ENCODE measurements at places on chromosomes 2 and 18. TPM values are rescaled to one million over a fixed set of nuclear protein-coding genes. Genes with fewer than 3 reads are reported as not detected.

DNA sequence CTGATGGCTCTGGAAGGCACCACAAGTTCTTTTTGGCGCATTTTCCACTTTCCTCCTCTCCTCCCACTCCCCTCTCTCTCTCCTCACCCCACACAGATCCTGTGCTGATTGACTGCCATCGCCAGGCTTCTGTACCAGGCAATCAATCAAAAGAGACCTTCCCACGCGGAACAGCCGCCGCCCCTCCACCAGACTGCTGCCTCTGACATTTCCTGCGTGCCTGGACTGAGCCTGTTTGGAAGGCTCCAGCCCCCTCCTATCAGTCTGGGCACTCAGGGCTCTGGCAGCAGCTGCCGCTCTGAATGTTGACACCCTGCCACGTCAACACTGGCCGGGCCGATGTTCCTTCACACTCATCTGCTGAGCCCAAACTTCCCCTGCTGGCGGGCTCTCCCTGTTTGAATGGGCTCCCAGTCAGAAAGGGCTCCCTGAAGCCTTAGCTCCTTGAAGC, 467.7 kb downstream of the EPHA4 start:
- DNase-seq: peak; percentile 57

DNA sequence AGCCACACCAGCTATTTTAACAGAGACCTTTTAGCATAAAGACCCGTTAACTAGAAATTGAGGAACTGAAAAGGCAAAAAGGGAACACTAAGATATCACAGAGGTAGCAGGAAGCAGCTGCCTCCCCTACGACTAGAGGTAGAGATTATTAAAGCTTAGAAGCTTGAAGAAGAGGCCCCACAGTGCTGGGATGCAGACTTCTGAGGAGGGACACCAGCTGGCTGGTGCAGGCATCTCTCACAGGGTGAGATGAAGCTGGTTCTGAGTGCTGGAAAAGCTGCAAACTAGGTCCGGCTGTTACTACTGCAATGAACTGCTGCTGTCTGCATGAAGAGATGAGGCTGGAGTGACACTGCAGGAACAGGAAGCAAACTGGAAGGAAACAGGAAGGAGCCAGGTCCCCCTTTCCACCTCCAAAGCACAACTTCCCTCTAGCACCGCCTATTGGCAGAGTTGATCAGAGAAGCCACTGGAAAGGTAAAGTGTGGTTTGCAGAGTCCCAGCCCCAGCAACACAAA, 61.2 kb upstream of the MRPS9 start:
- no peak for DNase-seq

The TTLL4 gene
- 39.1 TPM for total RNA-seq

The NR4A2 gene
- 6.6 TPM for total RNA-seq

The ABCB11 gene
- total RNA-seq: 0.18 TPM

- no peak for DNase-seq
Observed at GRCh38 chr2:226888971-226889370, 53.1 kb downstream of the RHBDD1 start.

The TMEM200C gene
- 0.60 TPM for total RNA-seq

- no peak for DNase-seq
Observed at GRCh38 chr2:179954026-179954425, 53.1 kb downstream of the CWC22 start.

DNA sequence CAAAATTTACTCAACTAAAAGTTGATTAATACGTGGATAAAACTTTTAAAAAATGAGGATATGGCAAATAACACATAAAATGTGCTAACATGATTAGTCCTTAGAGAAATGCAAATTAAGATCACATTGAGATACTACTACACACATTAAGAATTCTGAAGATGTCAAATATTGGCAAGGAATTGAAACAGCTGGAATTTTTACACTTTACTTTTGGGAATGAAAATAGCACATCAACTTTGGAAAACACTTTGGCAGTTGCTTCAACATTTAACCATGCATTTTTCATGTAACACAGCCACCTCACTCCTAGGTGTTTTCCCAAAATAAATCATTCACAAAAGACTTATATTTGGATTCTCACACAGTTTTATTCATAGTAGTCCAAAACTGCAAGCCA, 687.9 kb upstream of the SETBP1 start:
- DNase-seq: no peak

The DSG4 gene
- not detected for total RNA-seq

The MAP2 gene
- total RNA-seq: 3.0 TPM

GRCh38 chr18:78242254-78242643, 737.4 kb upstream of the SALL3 start:
- peak; percentile 60 for DNase-seq

The EGR4 gene
- not detected for total RNA-seq

DNA sequence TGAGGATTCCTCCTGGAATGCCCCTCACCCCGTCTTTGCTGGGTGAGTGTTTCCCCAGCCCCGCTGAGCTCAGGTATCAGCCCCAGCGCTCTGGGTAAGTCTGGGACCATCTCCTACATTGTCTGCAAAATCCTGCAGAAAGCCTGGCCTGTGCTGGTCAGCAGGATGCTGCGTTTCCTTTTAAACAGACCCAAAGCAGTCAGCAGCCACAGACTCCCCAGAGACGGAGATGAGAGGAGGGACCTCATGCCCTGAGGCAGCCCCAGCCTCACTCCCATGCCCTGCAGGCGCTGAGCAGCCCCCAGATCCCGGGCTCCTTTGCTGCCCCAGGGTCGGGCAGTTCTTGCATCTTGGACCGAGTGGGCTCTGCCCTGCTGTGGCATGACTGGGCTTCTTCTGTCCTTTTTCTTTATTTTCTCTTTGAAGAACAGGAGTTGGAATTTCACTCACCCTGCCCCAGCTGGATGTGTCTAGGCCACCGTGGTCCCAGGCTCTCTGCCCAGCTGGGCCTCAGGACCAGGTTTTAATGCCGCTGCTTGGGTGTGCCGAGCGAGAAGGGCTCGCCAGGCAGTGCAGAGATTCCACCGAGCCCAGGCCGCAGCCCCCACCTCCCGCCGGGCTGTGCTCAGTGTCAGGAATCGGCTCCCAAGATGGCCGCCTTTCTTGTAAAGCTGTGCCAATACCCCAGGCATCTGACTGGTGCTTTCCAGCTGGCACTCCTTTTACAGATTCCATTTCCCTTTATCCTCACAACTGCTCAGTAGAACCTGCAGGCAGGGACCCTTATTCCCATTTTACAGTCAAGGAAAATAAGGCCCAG, 43.6 kb downstream of the ODC1 start:
- DNase-seq: no peak

DNA sequence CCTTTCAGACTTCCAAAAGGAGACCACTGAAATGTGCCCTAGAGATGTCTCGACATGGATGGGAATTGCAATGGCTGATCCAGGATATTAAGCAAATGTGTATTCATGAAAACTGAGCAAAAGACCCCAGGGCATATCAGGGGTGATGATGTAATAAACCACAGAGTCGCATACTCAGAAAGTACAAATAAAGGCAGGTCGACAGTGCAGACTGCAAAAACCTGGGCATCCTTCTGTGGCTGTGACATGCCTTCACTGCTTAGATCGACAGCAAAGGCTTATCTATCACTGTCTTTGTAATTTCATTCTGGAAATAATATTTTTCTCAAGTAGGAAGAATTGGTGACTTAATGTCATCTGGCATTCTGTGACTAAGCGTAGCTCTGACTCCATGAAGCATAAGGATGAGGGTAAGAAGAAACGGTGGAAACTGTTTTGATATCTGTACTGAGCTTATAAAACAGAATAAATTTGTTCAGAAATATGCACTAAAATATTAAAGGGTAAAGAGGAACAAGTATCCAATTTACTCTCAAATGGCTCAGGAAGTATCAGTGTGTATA, 115.6 kb upstream of the NRP2 start:
- DNase-seq: no peak

- DNase-seq: no peak
Observed at GRCh38 chr2:135815269-135815668, 21.7 kb downstream of the LCT start.

The CENPA gene
- total RNA-seq: 0.26 TPM

DNA sequence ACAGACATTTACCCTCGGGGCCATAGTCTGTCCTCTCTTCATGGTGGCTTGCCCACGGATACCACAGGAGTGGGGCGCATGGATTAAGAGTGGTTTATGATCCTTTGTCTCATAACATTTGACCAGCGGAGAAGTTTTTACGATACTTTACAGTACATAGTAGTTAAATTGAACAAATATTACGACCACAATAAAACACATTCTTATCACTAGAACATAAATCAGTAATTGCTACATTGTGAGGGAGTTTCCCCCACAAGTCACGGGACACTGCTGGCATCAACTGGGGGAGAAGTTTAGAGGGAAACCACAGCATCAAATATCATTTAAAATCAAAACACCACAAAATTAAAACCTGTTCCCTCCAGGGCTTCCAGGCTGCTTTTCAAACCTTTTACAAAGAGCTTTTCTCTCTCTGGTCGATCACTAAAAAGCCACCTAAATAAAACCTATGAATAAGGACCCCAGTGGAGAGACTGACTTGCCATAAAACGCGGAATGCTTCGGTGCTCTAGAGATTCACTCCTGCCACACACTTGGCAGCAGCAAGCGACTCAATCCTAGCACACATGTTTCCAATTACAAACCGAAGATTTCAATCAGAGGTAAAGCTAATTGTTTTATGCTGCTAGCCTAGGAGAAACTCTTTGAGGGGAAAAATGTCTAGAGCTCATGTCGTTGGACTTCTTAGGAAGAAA, 173.7 kb upstream of the HNRNPA3 start:
- DNase-seq: no peak

The PDE1A gene
- total RNA-seq: 9.7 TPM

- DNase-seq: no peak
Observed at GRCh38 chr2:7905756-7906155, 776.1 kb upstream of the ID2 start.

- no peak for DNase-seq
Observed at GRCh38 chr2:208982831-208983230, 441.0 kb upstream of the MAP2 start.

- DNase-seq: peak; percentile 65
Observed at GRCh38 chr2:219175928-219176817, 552 bp downstream of the CNPPD1 start.

DNA sequence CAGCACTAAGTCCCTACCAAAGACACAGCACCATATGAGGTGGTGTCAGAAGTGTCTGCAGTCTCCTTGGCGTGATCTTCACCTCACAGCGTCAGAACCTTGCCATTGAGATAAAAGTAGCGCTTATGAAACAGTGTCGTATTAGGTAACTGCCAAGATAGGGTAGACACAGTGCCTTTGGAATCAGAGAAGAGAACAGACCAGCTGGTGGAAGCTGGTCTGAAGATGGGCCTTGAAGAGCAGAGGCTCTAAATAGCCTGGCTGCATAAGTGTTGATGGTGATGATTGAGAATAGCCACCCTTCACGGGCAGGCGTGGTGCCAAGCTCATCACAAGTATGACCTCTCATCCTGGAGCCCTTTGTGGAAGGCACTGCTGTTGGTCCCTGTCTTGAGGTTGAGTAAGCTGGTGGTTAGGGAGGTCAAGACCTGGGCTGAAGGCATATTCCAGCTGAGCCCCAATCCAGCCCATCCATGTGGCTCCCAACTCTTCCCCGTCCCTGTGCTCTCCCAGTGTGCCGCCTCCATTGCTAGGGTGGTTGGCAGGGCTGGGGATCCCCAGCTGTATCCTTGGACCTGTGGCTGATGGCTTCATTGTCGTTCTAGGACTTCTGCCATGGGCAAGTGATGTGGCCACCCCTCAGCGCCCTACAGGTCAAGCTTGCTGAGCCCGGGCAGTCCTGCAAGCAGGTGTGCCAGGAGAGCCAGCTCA, 187.4 kb downstream of the MGAT5 start:
- DNase-seq: no peak

Data from ureter (tissue), 1 donor.